Ammon's horn (tissue), 1 donor: ENCODE measurements at places on chromosomes 12 and 14.

DNA sequence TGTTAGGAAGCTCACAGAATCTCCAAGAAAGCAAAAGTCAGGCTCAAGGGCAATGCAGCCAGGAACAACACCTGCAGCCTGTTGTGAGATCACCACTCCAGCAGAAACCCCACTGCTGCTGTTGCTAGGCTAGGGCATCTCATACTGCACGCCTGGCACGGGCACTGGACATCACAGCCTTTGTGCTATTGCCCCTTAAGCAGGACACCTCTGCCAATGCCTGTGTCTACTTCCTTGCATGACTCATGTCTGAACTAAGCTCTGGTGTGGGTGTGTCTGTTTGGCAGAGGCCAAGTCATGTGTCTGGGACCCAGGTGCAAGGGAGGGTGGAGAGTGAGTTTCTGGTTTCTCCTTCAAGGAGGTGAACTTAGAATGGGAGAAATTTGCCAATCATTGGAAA lies 10.0 kb upstream of the DDX47 start:
- DNase-seq = no peak

DNA sequence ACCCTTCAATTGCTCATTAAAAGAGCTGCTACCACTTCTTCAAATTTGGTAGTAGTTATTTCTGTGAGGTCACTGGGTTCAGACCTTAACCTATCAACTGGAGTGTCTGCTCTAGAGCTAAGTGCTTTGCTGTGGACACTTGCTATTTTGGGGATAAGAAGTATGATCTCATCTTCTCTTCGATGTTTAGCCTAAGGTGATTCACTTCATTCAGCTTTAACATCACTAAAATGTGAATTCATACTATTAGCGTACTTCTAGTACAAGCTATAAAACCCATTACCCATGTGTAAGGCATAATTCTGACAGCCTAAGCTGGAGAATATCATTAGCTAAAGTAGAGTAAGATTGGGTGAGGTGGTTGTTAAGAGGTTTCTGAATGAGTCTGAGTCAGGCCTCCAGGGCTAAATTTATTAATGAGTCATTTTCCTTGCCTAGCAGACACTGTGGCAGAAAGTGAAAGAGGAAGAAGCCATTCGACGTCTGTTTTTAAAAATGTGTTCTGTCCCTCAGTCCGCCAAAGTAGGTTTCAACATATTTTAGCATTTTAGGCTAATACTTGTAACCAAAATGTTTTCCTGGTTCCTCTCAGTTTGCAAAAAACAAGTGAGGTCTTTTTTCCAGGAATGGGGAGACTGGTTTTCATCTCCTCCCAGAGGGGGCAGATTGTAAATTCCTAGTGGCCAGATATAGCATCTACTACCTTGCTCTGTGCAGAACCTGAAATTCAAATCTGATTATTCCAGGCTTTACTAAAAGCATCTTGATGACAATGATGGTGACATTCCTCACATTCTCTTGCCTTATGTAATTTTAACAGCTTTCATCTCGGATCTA lies 103.6 kb downstream of the SSPN start:
- peak; percentile 63 for DNase-seq

- DNase-seq = peak; percentile 77
Measured at GRCh38 chr12:45050751-45051571, at the start of gene DBX2. Gene DBX2 (minus strand): TSS chr12:45051099. CDS start chr12:45050927, 172 bp downstream.

DNA sequence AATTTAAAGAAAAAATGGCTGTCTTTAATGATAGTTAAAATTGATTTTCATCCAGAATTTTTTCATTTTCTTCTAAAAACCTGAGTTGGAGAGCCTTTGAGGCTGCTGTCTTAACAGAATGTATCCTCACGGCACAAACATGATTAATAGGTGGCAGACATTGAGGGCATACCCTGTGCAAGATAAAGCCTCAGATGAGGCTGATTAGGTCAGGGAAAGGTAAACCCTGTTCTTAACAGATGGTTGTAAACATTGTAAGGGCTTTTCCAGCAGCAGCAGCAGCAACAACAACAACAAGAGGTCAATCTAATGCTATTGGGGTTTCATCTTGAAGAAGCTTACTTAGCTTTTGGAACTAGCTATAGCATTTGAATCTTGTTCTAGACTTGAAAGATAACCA lies 17.4 kb downstream of the GNG2 start:
- DNase-seq = no peak

DNA sequence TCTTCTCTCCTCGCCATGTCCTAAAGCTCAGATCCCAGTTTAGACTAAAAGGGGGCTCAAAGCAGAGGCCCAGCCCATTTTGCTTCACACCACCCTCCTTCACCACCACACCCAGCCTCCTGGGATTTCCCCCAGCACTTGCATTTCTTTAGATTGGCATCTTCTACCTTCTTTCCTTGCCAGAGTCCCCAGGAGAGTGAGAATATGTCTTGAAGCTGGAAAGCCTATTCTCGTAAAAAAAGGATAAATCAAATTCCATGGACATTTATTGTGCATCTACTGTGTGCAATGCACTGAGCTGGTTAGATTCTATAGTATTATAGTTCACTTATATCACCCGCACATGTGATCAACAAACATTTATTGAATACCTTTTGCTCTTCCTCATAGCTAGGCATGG lies 10.2 kb downstream of the FBXW8 start:
- DNase-seq = no peak

DNA sequence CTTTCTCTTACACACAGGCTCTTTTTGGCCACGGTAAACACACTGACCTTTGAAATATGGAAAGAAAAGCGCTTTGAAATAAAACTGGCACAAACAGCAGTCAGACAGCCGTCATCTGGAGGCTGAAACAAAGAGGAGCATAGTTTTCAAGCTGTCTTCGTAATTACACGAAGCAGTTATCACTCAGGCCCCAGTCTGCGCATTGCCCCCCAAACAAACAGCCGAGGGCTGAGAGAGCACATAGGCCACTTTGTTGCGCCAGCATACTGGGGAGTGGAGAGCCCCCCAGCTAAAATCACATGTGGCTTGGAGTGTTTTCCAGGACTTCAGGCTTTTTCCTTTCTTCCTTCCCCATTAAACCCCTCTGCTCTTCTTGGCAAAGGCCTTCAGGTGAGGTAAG lies 142.9 kb upstream of the BTG1 start:
- peak; percentile 61 for DNase-seq

GRCh38 chr14:24418492-24418873 lies 11.0 kb downstream of the CBLN3 start:
- no peak for DNase-seq

- DNase-seq = no peak
Measured at GRCh38 chr12:132185705-132186104, 41.4 kb downstream of the NOC4L start.

GRCh38 chr12:24479131-24479530 lies 469.8 kb downstream of the BCAT1 start:
- DNase-seq = no peak

GRCh38 chr12:23703051-23703450 lies 246.4 kb downstream of the SOX5 start:
- DNase-seq = no peak

- peak; percentile 82 for DNase-seq
Measured at GRCh38 chr12:27554421-27555186, 30.6 kb downstream of the PPFIBP1 start.

GRCh38 chr14:76874734-76875133 lies 48.5 kb downstream of the LRRC74A start:
- no peak for DNase-seq

- peak; percentile 52 for DNase-seq
Measured at GRCh38 chr12:53232646-53233461, 845 bp upstream of the RARG start.

DNA sequence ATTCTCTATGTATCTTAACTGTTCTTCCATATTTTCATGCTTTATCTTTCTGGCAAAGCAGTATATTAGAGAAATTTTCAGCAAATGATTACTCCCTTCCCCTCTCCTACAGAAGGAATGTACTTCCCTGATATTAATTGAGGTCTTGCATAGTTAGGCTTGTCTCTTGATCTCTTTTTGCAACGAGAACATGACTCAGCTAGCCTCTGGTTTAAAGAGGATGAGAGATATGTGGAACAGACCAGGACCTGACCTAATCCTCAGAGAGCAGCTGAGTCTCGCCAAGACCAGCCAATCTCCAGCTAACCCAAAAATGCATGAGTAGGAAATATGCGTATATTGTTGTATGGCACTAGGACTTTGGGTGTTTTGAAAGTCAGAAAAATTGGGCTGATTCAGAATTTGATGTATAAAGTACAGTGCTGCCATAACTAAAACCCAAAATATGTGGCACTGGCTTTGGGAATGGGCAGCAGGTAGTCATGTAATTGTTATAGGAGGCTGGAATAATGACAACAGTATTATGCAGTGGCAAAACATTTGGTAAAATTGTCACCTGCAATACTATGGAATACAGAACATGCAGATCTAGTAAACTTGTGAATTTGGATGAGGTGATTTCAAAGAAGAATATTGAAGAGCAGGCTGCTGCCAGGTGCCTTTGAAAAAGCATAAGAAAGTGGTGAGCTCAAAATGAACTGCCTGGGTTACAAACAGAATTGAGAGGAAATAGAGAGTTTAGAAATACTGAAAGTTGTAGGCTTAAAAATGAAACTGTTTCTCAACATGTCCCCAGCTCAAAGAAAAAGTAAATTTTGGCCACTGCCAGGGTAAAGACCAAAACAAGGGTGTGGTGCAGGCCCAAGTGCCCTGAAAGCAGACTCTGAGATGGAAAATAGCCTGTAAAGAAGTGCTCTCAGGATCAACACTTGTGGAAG lies 9.3 kb upstream of the USP15 start:
- DNase-seq = no peak

- DNase-seq = no peak
Measured at GRCh38 chr14:75236901-75237419, 41.7 kb upstream of the FOS start.

GRCh38 chr14:52879958-52880357 lies 70.9 kb downstream of the FERMT2 start:
- DNase-seq = no peak

DNA sequence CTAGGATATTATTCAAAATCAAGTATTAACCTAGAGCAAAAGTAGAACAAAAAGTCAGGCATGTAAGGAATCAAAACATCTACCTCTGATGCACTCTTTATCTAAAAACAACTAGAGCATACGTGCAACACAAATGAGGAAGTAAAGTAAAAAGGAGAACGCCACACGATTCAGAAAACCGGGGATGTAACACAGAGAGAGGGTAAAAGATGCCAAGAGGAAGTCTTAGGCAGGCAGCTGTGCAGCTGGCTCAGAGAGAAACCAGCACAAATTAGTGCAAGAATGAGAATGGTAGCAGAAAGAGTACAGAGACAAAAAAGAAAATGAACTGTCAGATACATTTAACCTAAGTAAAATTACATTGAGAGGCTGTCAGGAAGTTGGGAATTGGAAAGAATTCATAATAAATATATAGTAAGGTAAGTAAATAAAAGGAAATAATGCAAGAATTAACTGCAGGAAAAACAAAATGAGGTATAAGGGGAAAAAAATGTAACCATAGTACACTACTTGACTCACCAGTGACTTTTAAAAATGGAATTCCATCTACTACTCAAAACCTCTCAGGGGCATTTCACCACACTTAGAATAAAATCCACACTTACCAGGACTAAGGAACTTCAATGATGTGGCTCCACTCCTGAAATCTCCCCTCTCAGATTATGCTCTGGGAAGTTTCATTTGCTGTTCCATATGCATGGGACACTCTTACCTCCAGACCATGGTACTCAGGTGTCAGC lies 17.1 kb downstream of the BCAT1 start:
- DNase-seq = peak; percentile 60

DNA sequence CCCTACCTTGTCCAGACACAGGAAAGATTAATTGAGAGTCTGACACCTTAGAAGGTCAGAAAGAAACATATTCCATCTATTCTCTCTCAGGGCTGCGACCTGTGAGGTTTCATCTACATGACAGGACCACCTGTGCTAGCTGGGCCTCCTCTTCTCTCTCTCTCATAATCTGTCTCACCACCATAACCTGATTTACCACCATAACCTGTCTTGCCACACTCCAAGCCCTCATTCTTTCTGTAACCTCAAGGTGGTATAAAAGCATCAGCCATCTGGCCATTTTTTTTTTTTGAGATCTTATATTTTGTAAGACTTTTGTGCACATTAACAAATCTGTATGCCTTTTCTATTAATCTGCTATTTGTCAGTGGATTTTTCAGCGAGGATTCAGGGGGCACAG lies 75.5 kb downstream of the ACADS start:
- DNase-seq = no peak

GRCh38 chr14:44952391-44953110 lies 9.2 kb downstream of the KLHL28 start:
- DNase-seq = no peak

DNA sequence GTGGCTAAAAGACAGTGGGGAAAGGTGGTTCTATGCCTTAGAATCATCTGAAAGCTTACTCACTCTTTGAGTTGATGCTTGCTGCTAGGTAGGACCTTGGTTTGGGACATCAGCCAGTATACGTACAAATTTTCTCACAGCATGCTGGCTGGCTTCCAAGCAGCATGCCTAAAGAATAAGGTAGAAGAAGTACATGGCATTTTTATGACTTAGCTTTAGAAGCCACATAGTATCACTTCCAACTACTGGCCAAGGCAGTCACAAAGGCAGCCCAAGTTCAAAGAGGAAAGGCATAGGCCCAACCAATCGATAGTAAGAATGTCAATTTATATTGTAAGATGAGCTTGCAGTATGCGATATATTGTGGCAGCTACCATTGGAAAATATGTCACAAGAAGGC lies 284.2 kb upstream of the CAND1 start:
- no peak for DNase-seq
